ENCODE measurements at places on chromosomes 5 and 9.

DNA sequence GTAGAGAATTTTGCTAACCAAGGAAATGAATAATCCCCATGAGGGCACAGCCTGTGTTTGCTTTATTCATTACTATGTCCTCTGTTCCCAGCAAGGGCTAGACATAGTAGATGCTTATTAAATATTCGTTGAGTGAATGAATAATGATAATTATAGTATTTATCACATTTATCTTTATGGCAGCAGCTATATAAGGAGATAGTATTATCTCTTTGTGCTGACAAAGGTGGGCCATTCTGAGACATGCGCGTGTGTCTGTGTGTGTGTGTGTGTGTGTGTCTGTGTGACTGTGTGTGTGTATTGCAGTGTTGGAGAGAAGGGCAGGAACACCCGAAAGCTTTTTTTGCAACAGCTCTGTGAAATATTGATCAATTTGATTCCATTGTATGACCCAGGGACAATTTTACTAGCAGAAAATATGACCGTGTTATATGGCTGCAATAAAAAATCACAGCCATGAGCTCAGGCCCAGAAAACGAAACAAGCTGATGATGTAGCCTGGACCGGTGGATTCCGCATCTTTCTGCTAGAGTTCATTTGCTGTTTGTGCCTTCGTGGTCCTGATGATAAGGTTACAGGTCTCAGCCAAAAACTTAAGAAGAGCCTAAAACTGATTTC is 39.8 kb downstream of the ZNF618 start:
- DNase-seq = no peak

GRCh38 chr9:71036501-71036900 is 84.9 kb downstream of the TRPM3 start:
- DNase-seq = peak; percentile 10

DNA sequence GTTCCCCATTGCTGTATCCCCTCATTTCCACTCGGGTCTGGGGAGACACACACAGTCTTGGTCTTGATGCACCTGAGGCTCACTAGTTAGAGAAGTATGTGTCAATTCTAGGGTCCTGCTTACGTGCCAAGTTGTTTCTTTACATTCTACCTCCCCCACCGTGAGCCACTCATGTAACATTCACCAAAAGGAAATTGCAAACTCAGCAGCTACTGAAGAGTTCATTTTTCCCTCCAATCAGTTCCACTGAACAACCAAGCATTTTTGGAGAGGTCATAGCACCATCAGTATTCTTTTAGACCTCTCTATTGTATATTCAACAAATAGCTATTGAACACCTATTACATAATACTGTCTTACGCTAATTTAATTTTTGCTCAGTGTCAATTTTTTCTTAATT is 281.1 kb downstream of the SH3GL2 start:
- no peak for DNase-seq

DNA sequence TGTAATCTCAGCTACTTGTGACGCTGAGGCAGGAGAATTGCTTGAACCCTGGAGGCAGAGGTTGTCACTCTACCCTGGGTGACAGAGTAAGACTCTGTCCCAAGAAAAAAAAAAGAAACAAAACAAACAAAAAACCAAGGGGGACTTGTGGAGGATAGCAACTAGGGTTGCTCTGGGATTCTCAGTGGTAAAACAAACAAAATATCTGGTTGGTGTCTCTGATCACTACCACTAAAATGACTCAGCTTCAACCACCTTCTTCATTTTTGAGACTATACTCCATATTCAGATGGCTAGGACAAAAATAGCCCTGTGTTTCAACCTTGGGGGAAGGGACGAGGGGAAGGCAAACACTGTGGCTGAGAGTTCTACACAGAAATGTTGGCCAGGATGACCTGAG is 110.3 kb downstream of the ARRDC3 start:
- DNase-seq = no peak

DNA sequence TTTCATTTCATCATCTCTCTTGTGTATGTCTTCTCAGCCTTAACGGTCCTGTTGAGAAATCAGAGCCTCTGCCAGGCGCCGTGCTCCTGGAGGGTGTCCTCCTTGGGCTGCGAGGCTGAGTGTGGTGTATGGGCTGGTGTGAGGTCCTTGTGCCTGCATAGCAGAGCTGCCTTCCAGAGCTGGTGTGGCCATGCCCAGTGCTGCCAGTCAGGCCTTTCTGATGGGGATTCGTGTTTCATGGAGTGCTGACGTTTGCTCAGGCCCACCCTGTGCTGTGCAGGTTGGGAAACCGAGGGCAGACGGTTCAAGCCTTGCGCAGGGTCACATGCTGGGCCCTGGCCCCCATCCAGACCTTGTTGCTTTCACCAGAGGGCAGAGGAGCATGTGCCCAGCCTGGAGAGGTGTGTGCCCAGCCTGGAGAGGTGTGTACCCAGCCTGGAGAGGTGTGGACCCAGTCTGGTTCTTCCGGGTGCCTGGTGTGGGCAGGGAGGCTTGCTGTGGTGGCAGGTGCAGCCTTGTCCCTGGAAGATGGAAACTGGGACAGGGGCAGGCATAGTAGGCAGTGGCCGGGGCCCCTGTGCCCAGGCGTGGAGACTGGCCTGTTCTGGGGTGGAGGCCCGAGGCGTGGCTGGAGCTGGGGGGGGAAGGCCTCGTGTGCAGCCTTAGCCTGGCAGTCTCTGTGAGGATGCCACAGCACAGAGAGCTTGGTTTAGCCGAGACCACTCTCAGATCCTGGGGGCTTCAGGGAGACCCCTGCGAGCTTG is 84.0 kb downstream of the RXRA start:
- DNase-seq = peak; percentile 50

DNA sequence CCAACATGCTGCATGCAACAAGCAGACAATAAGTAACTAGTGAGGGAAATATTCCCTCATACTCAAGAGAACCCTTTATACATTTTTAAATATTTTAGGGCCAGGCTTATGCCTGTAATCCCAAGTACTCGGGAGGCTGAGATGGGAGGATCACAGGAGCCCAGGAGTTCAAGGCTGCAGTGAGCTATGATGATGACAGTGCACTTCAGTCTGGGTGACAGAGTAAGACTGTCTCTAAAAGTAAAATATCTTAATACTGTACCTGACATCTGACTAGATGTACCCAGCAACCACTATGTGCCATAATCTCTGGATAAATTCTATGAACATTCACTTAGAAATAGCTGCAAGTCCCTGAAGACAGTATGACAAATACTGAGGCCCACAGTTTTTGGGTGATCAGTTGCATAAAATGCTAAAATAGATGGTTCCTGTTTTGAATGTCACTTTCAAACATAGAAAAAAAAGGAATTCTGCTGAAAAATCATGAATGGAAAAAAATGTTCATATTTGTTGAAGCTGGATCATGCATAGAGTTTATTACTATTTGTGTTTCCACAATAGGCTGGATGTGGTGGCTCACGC is 2.0 kb upstream of the C5orf15 start:
- DNase-seq = no peak
